ENCODE measurements at places on chromosomes 13 and 19.
A peak's percentile ranks its signal among the peaks of the same experiment; 100 is the strongest.

GRCh38 chr19:35211545-35212230, 16.9 kb downstream of the FAM187B start:
- DNase-seq = peak; percentile 50

GRCh38 chr19:10238172-10238783, 7.1 kb upstream of the S1PR2 start:
- peak; percentile 71 for DNase-seq

GRCh38 chr19:18251587-18252369, 22.5 kb downstream of the IQCN start:
- peak; percentile 69 for DNase-seq

DNA sequence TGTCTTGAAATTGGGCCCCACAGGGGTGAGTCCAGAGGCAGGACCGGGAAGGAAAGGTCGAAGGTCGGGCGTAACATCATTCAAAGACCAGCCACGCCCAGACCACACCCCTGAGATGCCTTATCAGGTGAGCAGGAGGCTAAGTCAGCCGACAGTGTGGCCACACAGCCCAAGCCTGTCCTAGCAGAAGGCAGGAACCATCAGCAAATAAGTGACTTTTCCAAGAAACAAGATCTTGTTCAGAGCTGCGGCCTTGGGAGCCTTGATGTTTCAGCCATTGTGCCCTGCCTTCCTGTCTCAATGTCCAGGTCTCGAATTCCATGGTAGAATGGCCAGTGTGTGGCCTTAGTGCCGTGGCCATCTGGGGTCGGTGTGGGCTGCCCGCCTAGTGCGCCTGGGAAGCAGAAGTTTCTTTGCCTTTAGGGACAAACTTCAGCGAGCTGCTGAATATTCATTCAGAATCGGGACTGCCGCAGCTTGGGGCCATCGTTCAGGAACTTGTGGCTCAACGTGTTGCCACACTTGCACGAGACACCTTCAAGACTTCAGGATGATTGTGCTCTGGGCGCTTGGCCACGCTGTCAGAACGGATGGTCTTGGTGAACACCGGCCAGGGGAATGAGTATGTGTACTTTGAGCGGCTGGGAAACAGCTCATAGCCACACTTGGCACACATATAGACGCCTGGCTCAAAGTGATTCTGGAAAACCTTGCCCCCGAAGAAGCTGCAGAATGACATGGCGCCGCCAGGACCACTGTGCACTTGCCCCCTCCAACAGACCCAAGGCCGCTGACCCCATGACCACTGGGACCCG, 6.1 kb upstream of the IFNL4 start:
- DNase-seq = no peak

GRCh38 chr13:38952827-38953226, 37.8 kb downstream of the STOML3 start:
- DNase-seq = no peak

- DNase-seq = no peak
Measured at GRCh38 chr19:10335352-10335985, 2.1 kb upstream of the RAVER1 start.

- DNase-seq = no peak
Measured at GRCh38 chr19:53907690-53908089, 1.4 kb upstream of the CACNG7 start.

GRCh38 chr13:103100830-103101229, 34.6 kb upstream of the SLC10A2 start:
- DNase-seq = no peak

GRCh38 chr19:53432088-53432661, 391 bp downstream of the ZNF761 start:
- peak; percentile 33 for DNase-seq

GRCh38 chr13:33483471-33483870, 197.9 kb upstream of the STARD13 start:
- no peak for DNase-seq
